Cortex of kidney (tissue), 1 donor: ENCODE measurements at places on chromosomes 7 and 10.

GRCh38 chr10:15200626-15201025 lies 32.1 kb upstream of the NMT2 start:
- DNase-seq = no peak

DNA sequence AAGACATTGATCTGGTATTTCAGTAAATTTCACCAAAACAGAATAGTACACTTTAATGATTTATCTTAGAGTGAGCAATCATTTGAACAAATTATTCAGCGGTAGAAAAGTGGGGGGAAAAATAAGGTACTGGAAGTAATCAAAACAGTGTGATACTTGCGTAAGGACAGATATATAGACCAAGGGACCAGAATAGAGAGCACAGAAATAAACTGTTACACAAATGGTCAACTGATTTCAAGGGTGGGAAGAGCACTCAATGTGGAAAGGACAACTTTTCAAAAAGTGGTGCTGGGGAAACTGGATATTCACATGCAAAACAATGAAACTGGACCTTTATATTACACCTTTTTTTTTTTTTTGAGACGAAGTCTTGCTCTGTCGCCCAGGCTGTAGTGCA lies 119.9 kb downstream of the NRBF2 start:
- no peak for DNase-seq

DNA sequence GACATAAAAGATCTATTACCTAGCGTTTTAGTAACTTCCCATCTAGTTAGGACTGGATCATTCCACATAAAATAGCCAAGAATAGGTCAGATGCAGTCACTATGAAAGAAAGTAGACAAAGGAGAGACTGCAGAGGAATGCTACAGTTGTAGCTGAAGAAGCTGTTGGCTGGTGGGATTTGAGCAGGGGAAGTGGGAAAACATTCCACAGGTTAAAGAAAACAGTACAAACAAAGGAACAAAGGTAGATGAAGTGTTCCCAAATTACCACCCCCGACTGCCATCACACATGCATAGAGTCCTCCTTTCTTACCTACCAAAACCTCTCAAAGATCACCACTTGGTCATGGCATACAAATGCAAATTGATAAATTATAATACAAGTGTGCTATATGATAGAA lies 41.8 kb downstream of the DLD start:
- DNase-seq = no peak

DNA sequence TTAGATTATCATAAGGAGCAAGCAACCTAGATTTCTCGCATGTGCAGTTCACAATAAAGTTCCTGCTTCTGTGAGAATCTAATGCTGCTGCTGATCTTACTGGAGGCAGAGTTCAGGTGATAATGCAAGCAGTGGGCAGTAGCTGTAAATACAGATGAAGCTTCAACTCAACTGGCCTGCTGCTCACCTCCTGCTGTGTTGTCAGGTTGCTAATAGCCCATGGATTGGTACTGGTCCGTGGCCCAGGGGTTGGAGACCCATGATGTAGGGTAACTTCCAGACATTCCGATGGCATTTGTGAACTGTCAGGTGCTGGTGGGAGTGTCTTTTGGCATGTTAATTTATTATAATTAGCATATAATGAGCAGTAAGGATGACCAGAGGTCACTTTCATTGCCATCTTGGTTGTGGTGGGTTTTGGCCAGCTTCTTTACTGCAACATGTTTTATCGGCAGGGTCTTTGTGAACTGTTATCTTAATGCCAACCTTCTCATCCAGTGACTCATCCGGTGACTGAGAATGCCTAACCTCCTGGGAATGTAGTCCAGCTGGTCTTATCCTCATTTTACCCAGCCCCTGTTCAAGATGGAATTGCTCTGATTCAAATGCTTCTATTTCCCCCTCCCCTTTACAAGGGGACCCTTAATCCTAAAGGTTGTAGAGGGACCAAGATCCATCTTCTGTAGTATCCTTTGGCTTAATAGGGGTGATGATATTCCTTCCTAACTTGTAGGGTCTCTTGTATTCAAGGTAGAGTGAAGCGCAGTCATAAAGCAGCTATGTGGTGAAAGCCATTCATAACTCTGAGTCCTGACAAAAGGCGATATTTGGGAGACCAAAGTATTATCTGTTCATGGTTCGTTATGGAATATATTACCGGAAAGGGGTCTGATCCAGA lies 165.8 kb downstream of the CCSER2 start:
- DNase-seq = no peak

DNA sequence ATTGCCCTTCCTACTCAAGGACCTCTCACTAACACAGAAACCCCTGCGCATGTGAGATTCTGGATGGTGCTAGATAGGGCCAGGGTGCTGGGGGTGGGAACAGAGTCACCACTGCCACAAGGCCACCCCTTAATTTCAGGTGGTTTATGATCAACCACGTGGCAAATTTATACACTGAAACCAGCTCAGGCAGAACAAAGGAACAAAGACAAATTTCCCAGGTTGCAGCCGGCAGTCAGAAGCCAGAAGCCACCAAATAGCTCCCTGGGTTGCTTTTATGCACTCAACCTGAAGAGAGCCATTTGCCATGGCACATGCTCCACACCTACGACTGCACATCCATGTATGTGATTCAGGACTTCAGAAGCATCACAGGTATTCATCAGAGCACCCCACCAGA lies 2.5 kb downstream of the VOPP1 start:
- DNase-seq = no peak

GRCh38 chr7:102305414-102306268 lies 19.0 kb downstream of the SH2B2 start:
- no peak for DNase-seq

DNA sequence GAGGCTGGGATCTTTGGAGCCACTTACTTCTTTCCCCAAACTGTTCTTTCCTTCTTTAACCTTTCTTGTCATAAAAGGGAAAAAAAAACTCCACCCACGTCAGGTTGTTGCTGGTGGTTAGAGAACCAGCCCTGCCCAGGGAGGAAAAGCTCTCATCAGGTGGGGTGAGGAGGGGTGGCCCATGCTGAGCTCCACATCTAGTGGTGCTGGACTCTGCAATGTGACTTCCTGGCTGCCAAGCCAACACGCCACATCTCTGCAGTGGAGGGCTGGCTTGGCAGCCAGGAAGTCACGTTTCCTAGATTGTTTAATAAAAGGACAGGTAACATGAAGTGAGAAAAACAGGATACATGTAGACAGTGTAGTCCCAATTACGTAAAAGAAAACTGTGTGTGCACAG lies 37.4 kb downstream of the WIPF3 start:
- DNase-seq = no peak

DNA sequence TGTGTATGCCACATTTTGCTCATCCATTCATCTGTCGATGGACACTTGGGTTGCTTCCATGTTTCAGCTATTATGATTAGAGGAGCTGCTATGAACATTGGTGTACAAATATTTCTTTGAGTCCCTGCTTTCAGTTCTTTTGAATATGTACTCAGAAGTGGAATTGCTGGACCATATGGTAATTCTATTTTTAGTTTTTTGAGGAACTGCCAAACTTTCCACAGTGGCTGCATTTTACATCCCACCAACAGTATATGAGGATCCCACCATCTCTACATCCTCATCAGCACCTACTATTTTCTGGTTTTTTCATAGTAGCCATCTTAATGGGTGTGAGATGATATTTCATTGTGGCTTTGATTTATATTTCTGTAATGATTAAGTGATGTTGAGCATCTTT lies 44.7 kb upstream of the ZMIZ2 start:
- DNase-seq = no peak

- DNase-seq = no peak
Measured at GRCh38 chr10:128064108-128064969, 61.9 kb downstream of the MKI67 start.
